ENCODE measurements at places on chromosomes 16 and 17. TPM values are rescaled to one million over a fixed set of nuclear protein-coding genes. Genes with fewer than 3 reads are reported as not detected.

NKD1 gene
- total RNA-seq, result 0.20 TPM

LRRC46 gene
- 4.0 TPM for total RNA-seq

G6PC1 gene
- total RNA-seq, result not detected

SLC6A2 gene
- total RNA-seq, result not detected

DNA sequence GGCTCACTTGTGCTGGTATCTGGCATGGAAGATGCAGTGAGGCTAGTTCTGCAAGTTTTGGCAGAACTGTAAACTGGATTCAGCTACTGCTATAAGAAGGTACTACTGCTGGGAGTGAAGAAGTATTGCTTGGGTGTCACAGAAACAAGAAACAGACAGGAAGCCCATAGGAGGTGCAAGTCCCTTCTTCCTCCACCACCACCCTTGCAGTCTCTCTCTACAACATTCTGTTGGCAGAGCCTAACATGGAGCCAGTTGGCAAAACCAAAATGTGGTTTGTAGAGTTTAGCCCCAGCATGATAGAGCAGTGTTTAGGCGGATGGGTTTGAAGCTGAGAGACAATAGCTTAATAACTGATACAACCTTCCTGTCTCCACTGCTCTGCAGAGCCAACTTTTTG lies 72.6 kb downstream of the NLK start:
- no peaks in the 10 kb centered on the region for H3K36me3 ChIP-seq
- H3K27me3 ChIP-seq, result no peaks in the 10 kb centered on the region
- H3K27ac ChIP-seq, result no peak overlapping the region

DNA sequence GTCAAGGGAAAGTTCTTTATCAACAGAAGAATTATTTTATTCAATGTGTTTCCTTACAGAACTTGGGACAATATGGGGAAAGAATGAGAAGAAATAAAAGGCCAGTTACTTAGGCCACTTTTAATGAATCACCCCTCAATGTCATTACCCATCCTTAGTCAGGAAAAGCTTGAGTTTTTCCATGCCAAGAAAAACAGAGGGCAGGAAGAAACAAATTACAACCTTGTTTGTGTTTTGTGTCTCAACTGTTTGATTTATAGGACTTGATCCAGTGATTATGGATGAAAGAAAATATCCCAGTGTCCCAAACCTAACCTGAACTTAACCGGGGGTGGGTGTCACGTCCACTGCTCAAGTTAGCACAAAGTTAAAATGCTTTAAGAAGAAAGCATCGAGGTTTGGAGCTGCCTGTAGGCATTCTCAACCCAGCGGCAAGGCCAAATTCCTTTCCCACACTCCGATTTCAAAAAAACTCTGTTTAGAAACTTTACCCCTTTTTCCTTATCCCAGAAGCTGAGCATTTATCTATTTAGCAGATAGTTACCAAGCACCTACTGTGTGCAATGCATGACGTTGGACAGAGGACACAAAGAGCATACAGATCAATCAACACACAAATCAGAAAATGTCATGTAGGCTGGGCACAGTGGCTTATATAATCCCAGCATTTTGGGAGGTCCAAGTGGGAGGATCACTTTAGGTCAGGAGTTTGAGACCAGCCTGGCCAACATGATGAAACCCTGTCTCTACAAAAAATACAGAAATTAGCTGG lies 14.0 kb upstream of the CYB5B start:
- no peaks in the 10 kb centered on the region for H3K27me3 ChIP-seq
- no peak overlapping the region for H3K27ac ChIP-seq
- DNase-seq, result no peak
- peaks cover 7% of the 10 kb centered on the region for H3K4me1 ChIP-seq
- no peak overlapping the region for H3K4me3 ChIP-seq
- H3K36me3 ChIP-seq, result no peaks in the 10 kb centered on the region

DNA sequence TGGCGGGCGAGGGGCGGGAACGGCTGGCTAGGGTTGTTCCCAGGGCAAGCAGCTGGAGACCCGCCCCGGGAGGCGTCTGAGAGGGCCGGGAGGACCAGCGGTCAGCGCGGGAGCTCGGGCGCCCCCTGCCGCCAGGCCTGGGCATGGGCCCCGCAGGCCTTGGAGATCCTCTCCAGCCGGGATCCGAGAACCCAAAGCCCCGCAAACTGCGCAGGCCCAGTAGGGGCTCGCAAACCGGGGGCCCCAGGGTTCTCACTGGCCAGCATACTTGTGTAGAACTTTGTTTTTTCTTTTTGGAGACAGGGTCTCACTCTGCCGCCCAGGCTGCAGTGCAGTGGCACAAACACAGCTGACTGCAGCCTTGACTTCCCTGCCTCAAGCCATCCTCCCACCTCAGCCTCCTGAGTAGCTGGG lies 20.8 kb upstream of the ZNF423 start:
- no peaks in the 10 kb centered on the region for H3K36me3 ChIP-seq
- no peaks in the 10 kb centered on the region for H3K4me1 ChIP-seq
- H3K27me3 ChIP-seq, result peaks cover 100% of the 10 kb centered on the region
- DNase-seq, result peak; percentile 66

Data from Calu3 (cell line).